Cardiac atrium fibroblast (primary cell): ENCODE measurements at places on chromosomes 3 and 15. TPM values are rescaled to one million over a fixed set of nuclear protein-coding genes. Genes with fewer than 3 reads are reported as not detected.

The TPRG1 gene
- 5.8 TPM in 1 of 2 replicates, not detected in the other for total RNA-seq

The LRRC2 gene
- 0.32 and 1.3 TPM in 2 replicates for total RNA-seq

The GOLGA6L4 gene
- total RNA-seq: 0.16 and 0.54 TPM in 2 replicates

The SCN11A gene
- total RNA-seq: under 0.01 TPM in 1 of 2 replicates, not detected in the other

The SLC27A2 gene
- not detected in 2 replicates for total RNA-seq

The SPINK8 gene
- total RNA-seq: not detected in 2 replicates

The GUCA1C gene
- not detected in 2 replicates for total RNA-seq

The SSUH2 gene
- total RNA-seq: not detected in 2 replicates

The KNSTRN gene
- total RNA-seq: 14.3 and 16.5 TPM in 2 replicates

The DOCK3 gene
- under 0.01 and 0.16 TPM in 2 replicates for total RNA-seq

The PLA2G4B gene
- 0.32 TPM in 1 of 2 replicates, not detected in the other for total RNA-seq

The ZFYVE19 gene
- 11.2 and 12.8 TPM in 2 replicates for total RNA-seq

The FANCD2OS gene
- total RNA-seq: not detected in 2 replicates

The FOXL2NB gene
- total RNA-seq: not detected in 2 replicates

The HESX1 gene
- total RNA-seq: 0.16 TPM in 1 of 2 replicates, not detected in the other

The FGD5 gene
- 5.1 and 5.3 TPM in 2 replicates for total RNA-seq

The TTLL13 gene
- total RNA-seq: not detected in 2 replicates

The TLNRD1 gene
- 9.6 and 12.5 TPM in 2 replicates for total RNA-seq

The SGO1 gene
- 2.2 and 3.6 TPM in 2 replicates for total RNA-seq

The SNAPC5 gene
- 11.7 and 17.0 TPM in 2 replicates for total RNA-seq

The SCG3 gene
- not detected in 2 replicates for total RNA-seq

The IGSF10 gene
- total RNA-seq: 2.1 and 3.4 TPM in 2 replicates

The CACNA2D3 gene
- total RNA-seq: 3.2 TPM in 2 replicates
